Left forelimb (tissue), 1 donor: ENCODE measurements at places on chromosomes 2 and 18.

DNA sequence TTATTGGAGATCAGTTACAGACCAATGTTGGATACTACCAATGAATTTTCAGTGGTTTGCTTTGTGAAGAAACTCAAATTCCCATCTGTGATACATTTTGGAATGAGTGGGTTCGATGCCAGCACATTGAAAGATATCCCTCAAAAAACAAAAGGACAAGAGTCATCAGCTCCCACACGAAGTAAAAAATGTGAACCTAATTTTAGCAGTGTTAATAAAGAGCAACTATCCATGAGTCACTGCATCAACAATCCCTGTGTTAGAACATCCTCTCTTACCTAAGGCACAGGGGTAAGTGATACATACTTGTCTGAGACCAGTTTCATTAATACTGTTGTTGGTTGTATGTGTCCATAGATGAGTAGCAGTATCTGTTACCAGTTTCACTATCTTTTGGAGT lies 551.8 kb upstream of the SOX11 start:
- DNase-seq = no peak

DNA sequence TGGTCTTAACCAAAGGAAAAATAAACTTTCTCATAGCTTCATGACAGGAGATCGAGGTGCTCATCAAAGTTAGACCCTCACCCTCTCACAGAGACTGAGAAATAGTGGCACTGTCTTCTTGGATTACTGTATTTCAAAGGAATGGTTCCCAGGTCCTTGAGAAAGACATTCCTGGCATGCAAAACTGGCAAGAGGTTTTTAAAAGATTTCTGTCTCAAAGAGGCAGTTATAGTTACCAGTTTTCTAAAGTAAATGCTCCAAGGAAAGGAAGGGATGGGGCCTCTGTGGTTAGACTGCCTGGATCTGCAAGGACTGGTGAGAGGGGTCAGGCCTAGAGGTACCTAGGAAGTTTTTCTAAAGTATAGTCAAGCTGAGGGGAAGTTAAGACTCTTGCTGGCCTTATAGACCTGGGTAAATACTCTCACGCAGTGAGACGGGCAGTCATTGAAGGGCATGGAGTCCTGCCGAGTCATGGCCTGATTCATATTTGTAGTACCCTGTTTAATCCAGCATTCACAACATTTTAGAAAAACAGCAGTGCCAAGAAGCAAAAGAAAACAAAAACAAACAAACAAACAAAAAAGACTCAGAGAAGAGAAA lies 226.1 kb downstream of the DOK6 start:
- DNase-seq = no peak

DNA sequence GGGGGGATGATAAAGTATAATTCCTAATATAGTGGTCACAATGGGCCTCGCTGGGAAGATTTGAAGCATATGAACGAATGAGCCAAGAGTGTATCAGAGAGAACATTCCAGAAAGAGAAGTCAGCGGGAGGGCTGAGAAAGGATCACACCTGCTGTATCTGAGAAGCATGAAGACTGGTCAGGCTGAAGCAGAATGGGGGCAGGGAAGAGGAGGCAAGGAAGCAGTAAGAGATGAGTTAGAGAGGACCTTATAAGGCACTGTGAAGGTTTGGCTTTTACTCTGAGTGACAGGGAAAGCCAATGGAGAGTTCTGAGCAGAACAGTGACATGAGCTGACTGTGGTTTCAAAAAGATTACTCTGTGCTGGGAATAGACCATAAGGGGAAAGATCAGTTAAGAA lies 73.5 kb downstream of the CHN1 start:
- no peak for DNase-seq

DNA sequence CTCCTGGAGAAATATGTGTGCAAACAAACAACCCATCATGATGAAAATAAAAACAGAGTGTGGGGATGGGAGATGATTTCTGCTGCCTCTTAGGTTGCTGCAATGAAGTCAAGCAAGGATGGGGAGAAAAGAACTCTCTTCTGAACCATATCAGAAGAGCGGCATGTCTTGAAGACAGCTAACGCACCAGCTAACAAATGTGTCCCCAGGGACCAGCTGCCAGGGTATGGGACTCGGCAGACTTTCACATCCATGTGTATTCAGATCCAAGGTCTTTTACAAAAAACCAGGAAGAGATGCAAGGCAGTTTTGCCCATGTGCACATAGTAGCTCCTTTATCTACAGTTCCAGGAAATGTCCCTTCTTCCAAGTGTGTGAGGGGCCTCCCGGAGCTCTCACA lies 125.4 kb downstream of the CLIP4 start:
- no peak for DNase-seq

- DNase-seq = no peak
Observed at GRCh38 chr2:54416166-54416813, 39.8 kb upstream of the SPTBN1 start.

DNA sequence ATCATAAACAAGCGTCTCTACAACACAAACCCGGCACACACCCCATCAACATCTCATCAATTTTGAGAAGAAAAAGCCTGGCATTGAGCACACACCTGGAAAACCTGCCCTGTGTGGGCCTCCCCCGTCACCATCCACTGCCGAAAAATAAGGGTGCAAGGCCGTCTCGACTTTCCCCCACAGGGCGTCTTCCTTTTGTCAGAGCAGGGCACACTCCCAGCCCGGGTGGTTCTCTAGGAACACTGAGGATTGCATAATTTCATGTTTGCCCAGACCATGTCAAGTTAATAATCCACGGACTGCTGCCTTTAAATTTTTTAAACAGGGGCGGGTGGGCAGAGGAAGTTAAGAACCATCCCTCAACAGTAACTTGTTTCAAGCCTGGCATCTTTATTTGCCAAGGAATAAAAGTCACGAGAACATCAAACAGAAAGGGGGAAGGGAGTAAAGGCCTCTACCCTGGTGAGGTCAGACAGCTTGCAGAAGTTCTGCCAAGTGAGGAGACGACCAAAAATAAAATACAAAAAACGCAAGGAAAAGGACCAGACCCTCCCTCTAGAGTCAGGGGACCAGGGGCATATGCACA lies 2.1 kb downstream of the TFCP2L1 start:
- DNase-seq = no peak

DNA sequence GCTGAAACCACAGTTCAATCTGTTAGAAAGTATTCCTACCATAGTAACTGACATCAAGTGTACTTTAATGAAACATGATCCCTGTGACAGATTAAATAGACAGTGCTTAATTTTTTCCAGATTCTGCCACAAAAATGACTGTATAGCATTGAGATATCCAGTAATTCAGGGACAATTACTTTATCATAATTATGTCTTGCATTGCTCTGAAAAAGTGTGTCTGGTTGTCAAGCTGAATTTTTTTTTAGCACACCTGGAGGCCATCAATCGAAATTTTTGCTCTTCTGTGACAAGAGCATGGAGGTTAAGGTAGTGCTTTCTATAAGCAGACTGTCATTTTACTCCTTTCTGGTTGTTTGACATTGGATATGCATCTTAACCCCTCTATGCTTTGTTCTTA lies 1083.8 kb upstream of the NRXN1 start:
- DNase-seq = no peak

- DNase-seq = no peak
Observed at GRCh38 chr18:76390452-76391035, 104.5 kb downstream of the ZNF516 start.

GRCh38 chr2:155633060-155633839 lies 699.3 kb downstream of the NR4A2 start:
- no peak for DNase-seq

- DNase-seq = no peak
Observed at GRCh38 chr2:123913143-123913735, 111.8 kb upstream of the CNTNAP5 start.

GRCh38 chr2:168814046-168814445 lies 11.6 kb downstream of the NOSTRIN start:
- DNase-seq = no peak

DNA sequence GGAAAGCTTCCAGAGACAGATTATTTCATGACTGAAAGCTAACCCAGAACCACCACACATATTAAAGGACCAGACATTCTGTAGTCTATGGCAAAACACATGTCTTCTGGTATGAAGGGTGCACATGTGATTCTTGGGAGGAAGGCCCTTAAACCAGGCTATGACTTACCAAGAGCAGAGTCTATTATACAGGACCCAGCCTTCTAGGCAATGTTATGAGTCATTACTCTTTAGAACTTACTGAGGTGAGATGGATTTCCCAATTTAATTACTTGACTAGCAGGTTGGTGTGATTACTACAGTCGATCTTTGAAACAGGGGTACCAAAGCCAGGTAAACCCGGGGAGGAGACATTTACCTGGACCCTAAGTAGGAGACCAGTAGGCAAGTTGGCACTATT lies 350.8 kb downstream of the TRIB2 start:
- no peak for DNase-seq

DNA sequence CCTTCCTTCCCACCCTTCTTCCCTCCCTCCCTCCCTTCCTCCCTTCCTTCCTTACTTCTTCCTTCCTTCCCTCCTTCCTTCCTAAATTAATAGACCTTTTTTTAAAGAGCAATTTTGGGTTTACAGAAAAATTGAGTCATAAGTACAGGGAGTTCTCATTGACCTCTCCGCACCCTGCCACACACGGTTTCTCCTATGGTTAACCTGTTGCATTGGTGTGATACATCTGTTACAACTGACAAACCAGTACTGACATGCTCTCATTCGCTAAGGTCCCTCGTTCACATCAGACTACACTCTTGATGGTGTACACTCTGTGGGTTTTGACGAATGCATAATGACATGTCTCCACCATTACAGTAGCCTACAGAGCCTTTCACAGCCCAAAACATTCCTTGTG lies 11.6 kb upstream of the SDC1 start:
- DNase-seq = peak; percentile 38
